Gastroesophageal sphincter (tissue), 4 donors: ENCODE measurements at places on chromosomes 4 and X. TPM values are rescaled to one million over a fixed set of nuclear protein-coding genes. Genes with fewer than 3 reads are reported as not detected.

The USP26 gene
- not detected for total RNA-seq

The ABCE1 gene
- 40.0 TPM for total RNA-seq

The MAB21L2 gene
- 2.6 TPM for total RNA-seq

The FOXP3 gene
- 0.22 TPM for total RNA-seq

The TMSB15A gene
- total RNA-seq = not detected

DNA sequence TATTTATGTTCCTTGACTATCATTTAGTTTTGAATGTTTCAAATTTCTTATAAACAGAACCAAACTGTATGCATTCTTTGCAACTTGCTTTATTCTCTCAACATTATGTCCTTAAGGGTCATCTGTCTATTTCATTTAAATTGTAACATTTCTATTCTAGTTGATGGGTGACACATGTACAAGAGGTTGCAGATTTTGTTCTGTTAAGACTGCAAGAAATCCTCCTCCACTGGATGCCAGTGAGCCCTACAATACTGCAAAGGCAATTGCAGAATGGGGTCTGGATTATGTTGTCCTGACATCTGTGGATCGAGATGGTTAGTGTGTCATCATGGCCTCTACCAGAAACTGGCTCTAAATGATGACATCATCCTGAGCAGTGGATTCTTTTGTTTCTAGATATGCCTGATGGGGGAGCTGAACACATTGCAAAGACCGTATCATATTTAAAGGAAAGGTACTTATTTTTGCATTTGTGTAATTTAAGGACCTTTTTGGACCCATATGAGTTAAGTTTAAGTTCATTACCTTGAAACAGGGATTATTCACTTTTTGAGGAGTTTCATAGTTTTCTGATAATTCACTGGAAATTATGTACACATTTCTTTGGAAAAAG lies 6.1 kb downstream of the LIAS start:
- no peak for ATAC-seq

DNA sequence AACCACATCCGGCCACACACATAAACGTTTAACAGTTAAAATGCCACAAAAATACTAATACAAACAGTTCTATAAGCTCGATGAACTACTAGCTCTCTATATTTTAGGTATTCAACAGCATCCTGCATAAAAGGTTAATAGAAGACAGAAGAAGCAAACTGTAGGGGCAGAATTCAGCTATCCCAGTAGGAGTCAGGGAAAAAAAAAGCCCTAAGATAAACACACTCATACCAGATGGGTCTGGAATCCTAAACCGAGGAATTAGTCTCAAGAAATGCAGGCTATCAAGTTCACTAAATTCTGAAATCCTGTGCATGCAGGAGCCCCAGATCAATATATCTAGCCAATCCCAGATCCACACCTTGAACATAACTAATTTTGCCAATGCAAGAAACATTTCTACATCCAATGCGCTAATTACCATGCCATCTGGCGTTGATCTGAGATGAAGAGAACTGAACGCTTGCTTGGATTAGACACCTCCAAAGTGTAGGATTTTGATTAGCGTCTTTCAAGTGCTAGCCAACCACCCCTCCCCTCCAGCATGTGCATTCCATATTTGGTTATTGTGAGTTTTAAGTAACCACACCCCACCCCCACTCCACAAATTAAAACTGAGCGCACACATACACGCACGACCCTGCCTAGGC lies 512.2 kb upstream of the INTU start:
- ATAC-seq = no peak

DNA sequence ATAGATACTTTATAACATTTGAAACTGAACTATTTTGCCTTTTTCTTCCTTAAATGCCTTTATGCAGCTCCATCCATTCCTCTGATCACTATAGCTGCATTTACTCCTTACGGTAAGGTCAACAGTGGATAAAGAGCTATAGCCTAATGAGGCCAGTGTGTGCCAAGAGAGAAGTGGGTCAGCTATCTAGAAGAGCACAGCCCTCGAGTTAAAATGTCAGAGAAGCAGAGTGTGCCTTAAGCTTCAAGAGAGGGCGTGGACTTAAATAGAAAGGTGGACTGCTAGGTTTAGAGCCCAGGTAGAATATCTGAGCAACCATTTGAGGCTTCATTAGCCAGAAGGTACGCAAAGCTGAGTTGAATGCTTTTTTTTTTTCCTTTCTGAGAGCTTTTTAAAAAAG lies 347.4 kb downstream of the BMPR1B start:
- no peak for ATAC-seq

- no peak for ATAC-seq
Measured at GRCh38 chr4:140149846-140150635, 3.9 kb downstream of the MAML3 start.

DNA sequence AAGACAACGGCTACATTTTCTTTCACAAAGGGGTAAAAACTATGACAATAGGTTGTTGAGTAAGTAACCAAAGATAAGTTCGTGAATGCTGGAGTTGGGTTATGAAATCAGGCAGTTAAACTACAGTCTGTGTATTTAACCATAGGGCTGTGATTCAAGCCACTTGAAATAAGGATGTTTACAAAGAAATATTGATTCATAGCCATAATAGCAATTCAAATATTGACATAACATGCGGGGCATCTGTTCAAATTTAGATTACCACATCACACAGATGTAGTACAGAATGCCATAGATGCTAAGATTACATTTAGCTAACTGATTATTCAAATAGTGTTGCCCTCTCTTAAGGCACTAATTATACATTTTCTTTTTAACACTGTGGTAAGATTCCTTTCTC lies 364.1 kb downstream of the FSTL5 start:
- no peak for ATAC-seq

- ATAC-seq = peak; percentile 32
Measured at GRCh38 chr4:10173754-10174749, 57.5 kb upstream of the WDR1 start.

- no peak for ATAC-seq
Measured at GRCh38 chr4:184252136-184253071, 34.7 kb upstream of the ENPP6 start.

- no peak for ATAC-seq
Measured at GRCh38 chrX:153633607-153634180, 13.3 kb upstream of the DUSP9 start.

- no peak for ATAC-seq
Measured at GRCh38 chr4:74768857-74769525, 25.3 kb downstream of the BTC start.

DNA sequence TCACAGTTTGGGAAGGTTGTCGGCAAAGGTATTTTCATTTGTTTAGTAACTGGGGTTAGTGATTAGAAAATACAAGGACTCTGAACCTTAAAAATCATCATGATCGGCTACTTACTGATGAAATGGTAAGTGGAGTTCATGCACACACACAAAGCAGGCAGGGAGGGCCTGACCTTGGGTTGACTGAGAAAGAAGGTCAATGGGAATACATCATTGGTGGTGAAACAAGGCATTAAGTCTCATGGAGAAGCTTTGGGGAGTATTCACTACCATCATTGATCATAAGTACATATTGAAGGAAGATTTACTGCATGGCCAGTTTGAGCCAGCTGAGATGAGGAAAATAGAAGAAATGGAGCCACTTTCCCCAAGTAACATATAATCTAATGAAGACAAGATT lies 74.4 kb downstream of the LUZP4 start:
- no peak for ATAC-seq

- ATAC-seq = no peak
Measured at GRCh38 chr4:38785041-38785790, 2.4 kb upstream of the TLR10 start.

DNA sequence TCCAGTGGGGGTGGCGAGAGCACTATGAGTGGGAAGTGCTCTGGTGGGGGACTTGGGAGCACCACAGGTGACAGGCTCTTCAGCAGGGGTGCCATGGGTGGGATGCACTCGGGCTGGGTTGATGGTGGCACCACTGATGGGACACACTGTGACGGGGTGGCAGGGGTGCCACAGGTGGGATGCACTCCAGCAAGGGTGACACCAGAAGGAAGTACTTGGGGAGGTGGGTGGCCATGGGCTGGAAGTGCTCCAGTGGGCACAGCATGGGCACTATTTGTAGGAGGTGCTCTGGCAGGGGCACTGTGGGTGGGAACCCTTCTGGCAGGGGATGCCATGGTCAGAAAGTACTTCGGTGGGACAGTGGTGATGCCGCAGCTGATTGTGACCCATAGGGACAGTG lies 346.6 kb downstream of the CFAP47 start:
- ATAC-seq = no peak

- ATAC-seq = no peak
Measured at GRCh38 chrX:118189000-118189399, 72.4 kb upstream of the KLHL13 start.

DNA sequence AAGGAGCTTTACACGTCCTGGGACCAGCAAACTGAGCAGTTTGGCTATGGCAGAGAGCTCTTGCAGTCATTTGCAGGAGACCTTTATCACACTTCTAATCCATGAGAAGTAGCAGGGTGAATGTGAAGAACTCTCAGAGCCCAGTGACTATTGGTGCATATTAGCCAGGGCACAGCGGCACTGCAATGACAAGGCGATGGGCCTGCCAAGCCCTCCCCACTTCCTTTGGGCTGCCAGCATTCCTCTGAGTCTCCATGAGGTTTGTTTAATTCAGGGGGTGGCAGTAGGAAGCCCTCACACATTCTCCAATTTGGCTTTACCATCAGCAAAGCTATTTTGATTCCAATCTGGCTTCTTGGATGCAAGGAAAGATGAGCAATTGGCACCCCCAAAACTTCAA lies 79.2 kb upstream of the TSPAN7 start:
- no peak for ATAC-seq

- no peak for ATAC-seq
Measured at GRCh38 chr4:4426511-4427120, 39.7 kb downstream of the NSG1 start.

DNA sequence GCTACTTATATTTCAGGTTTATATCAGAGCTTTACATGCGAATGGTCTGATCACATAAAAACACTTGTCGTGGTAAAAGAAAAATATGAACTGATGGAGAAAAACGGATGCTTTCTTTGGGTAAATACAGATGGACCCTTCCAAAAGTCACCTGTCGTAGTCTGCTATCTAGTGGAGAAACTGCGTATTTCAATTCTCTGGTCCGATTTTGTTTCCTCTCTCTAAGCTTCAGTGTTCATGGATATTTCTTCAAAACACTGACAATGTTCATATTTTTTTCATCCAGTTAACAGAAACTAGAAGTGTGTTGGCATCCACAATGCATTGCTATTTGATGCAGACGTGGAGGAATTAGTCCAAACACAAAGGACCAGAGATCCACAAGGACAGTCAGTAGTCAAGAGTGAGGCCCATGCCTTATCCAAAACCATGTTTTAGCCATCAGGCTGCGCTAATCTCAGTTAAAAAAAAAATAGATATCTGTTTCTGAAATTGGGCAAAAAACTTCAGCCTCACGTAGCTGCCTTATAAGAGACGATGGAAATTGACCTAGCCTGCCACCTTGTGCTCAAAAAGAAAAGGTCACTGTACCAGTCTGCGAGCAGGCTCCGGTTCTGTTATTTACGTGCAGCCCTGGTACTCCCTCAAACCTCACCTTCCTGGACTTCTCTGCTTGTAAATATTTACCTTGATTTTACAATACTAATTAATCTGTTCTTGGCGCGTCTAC lies 16.0 kb downstream of the MEPE start:
- peak; percentile 81 for ATAC-seq

DNA sequence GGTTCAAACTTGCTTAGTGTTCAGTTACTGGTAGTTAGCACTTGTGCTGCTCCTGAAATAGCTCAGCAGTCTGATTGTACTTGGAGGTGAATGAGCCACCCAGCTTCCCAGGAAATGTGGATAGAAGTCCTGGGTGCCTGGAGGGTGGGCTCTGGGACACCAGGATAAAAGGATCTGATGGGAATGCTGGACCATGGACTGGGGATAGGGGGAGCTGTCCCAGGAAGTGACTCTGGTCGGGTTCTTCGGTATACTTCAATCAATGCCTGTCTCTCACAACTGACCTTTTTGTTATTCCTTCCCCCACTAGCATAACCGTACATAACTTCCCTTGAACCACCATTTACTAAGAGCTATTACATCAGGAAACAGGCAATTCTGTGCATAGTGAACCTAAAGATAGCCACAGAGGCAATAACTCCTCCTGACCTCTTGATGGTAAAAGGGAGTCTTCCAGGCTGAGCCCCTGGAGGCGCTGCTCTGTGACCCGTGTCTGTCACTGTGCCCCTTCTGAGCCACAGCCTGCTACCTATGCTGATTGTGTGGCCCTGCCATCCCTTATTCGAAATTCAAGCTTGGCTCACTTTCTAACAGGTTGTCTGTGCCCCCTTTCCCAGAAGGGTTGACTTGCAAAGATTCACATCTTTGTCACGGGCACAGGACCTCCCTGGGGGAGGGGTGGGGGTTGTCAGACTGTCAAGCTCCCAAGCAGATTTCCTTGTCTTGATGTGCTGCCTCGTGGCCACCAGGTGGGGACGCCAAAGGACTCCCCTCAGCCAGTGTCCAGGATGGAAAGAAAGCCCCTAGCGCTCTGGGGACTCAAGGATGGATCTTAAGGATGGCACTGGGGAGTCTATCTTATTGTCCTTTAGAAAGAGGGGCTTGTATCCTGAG lies 24.5 kb upstream of the WDR1 start:
- no peak for ATAC-seq
